Astrocyte of the cerebellum (primary cell): ENCODE measurements at places on chromosomes 5 and 9.

- DNase-seq = no peak
Measured at GRCh38 chr9:81591791-81592190, 97.6 kb downstream of the TLE1 start.

GRCh38 chr5:55220433-55221185, 6.5 kb downstream of the MCIDAS start:
- no peak for DNase-seq

DNA sequence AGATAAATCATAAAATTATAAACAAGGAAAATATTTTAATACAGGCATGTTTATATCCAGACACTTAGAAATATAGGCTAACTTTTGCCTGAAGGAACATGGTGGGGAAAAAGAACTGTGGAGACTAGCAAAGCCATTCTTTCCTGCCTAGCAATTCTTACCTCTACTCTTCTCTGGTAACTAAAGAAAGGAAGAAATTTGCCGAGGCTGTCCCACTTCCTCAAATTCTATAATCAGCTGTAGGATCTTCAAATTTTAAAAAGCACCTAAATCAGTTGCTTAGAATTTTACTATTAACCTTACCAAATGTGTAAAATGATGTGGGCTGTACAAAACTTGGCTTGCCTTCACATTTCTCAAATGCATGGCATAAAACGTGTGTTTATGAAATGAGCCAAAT, 249.1 kb upstream of the SMARCA2 start:
- no peak for DNase-seq

DNA sequence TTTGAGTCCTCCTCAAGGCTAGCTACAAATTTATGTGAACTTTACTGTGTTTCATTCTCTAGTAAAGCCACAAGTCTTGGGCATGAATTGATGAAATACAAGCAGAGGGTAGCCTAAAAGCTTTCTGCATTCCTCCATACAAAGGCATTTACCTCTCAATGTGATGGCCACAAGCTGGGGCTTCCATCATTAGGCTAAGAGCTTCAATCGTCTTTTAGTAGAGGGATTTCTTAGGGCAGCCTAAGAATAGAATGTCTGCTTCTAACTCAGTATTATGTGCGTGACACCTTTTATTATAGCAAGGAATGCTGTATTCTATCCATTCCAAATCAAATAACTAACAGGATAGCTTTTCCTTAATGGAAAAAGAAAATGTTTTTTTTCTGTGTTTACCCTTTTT, 3.7 kb downstream of the PLAC8L1 start:
- no peak for DNase-seq

DNA sequence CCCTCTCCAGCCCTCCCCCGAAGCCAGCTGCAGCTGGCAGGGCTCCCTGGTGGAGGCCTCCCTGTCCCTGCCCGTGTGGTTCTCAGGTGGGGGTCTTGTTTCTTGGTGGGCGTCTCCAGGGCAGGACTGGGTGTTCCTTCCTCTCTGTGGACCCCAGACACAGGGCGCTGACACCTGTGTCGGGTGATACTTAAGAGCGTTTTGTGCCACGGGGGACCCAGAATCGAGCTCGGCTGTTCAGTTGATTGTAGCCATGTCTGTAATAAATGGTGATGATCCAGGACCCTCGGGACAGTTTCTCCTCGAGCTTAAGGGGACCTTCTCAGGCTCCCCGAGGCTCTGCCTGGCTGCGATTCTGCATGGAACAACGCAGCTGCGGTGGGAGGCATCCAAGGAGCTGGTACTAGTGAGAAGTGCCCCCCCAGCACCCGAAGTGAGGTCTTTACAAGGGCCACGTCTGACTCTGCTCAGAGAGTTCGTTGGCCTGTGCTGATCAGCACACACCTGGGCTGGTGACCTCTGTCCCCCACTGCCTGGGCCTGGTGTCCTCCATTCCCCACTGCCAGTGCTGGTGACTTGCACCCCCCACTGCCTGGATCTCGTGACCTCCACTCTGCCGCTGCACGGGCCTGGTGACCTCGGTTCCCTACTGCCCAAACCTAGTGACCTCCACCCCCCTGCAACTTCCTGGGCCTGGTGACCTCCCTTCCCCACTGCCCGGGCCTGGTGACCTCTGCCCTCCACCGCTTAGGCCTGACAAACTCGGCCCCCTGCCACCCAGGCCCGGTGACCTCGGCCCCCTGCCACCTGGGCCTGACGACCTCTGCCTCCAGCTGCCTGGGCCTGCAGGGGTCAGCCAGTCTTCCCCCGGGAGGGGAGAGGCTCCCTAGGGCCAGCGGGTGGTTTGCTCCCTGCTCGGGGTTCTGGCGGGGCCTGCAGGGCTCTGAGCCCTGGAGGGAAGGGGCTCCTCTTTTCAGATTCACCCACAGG, 36.0 kb downstream of the NDUFS6 start:
- DNase-seq = no peak

DNA sequence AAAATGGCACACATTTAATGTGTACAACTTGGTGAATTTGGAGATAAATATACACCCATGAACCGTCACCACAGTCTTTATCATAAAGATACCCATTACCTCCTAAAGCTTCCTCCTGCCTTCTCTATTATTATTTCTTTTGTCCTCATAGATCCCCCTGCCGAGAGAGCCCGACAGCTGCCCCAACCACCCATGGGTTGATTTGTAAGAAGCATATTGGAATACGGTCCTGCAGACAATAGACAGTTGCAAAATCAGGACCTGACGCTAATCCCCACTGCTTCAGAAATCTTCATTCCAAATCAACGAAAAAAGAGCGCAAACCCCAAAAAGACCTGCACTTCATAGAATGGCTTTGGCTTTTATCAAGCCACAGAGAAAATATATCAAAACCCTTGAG, 697.5 kb downstream of the SEMA5A start:
- DNase-seq = no peak

DNA sequence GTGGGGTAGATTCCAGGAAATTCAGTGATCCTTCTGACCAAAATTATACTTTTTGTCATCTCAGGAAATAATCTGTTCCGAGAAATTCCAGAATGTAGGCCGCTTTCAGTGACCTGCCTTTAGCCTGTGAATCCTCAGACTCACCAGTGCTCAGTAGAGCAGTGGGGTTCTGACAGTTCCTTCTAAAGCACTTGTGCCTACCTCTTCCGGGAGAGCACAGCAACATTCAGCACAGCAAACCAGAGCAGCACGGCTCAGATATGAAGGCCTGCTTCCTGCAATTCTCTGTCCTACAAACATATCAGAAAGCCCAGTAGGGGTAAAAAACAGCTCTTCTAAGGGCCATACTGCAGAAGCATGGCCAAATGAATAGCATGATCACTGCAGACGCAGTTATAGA, 15.0 kb downstream of the FANCC start:
- DNase-seq = no peak

DNA sequence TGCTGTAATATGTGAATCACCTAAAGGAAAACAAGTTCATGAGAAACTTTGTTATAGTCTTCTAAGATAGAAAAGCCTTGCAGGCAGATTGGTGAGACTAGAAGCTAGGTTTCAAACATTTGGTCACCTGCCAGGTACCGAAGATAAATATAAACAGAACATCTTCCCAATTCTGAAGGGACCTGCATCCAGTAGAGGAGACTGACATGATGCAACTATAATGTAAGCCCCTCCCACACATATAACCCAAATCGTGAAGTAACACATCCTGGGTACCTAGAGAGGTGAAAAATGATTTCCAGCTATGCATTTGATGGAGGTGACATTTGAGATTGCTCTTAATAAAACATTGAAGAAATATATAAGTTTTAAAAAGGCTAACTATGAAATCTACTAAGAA, 29.9 kb downstream of the SHLD3 start:
- DNase-seq = no peak

DNA sequence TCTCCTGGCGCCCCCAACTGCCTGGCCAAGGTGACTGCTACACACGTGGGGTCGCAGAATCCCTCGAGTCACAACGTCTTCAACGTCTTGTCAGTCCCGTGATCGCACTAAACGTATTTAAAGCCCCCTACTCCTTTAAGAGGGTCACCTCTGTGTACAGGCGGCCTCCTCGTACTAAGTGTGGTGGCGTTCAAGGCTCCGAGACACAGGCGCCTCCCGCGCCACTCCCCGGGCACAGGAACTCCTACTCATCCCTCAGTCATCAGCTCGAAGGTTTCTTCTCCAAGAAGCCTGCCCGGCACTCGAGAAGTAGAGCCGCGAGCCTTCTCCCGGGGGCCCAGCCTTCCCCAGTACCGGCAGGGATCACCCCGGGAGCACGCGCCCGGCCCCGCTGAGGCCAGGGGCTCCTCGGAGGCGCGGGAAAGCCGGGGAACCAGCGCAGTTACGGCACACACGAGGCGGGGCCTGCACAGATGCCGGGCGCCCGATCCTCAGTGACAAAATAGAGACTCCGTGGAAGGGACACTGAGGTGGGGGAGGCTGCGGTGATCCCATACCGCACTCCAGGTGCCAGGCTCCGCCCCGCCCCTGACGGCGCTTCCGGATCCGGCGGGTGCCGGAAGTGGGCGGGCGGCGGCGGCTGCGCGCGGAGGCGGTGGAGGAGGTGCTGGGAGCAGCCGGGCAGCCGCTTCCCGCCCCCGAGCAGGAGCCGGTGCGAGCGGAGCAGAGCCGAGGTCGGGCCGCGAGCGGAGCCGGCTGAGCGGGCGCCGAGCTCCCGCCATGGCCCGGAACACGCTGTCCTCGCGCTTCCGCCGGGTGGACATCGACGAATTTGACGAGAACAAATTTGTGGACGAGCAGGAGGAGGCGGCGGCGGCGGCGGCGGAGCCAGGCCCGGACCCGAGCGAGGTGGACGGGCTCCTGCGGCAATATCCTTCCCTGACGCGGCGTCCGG, 6.9 kb downstream of the ARPC5L start:
- DNase-seq = peak; percentile 41

- no peak for DNase-seq
Measured at GRCh38 chr5:122447879-122448278, 135.8 kb downstream of the SNCAIP start.

DNA sequence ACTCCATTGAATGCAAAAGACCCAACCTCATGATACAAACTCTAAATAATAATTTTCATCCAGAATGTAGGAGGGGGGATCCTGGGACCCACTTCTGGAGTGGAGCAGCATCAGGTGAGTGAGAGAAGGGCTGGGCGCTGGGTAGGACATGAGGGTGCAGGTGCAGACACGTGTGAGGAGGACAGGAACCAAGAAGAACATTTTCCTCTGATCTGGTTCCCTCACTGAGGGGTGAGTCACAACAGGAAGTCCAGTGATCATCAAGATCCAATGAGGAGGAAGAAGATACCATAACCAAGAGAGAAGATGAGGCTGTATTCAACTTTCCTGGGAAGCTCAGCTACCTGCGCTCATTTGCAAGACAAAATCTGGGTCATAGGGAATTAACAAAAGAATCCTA, 57.4 kb downstream of the SFXN1 start:
- DNase-seq = no peak

DNA sequence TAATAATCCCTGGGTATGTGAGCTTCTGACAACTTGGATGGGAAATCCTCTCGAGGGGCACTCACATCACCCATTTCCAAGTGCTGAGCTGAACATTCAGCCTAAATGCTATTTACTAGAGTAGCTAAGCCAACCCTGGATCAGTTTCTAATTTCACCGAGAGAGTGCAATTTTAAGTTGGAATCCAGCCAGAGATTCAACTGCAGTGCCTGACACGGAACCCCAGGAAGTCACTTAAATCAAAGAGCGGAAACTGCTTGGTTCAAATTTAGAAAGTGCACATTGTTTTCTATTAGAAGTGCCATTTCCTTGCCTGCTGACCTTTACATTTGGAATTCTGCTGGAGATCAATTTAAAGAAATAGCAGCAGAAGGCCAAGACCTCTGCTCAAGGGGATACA, 8.8 kb downstream of the SPRY4 start:
- no peak for DNase-seq

GRCh38 chr5:138696501-138696900, 56.7 kb upstream of the CTNNA1 start:
- peak; percentile 31 for DNase-seq

DNA sequence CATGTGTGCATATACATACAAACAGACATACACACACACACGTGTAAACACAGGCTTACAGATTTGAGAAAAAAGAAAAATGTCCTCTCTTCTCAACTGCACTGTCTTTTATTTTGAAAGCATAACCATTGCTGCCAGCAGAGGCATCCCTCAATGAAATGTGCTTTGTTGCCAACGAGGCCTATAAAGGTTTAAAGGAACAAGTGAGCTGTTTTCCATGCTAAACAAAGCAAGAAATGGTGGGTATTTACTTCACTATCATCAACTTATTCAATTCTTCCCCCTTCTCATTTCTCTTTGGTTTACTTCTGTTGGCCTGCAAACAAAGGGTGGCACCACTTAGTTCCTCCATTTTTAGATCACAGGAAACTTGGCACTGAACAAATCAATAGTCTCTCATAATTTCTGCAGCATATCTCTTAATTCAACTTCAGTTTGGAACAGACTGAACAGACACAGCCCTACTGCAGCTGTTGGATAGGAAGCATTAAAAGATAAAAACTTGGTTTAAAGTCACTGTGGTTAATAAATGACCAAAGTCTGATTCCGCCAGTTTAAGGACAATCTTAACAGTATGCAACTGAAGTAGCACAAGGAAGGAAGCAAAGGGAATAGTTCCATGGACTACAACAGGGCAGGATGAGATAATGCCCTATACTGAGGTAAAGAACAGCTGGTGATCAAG, 21.7 kb downstream of the TTC33 start:
- no peak for DNase-seq

DNA sequence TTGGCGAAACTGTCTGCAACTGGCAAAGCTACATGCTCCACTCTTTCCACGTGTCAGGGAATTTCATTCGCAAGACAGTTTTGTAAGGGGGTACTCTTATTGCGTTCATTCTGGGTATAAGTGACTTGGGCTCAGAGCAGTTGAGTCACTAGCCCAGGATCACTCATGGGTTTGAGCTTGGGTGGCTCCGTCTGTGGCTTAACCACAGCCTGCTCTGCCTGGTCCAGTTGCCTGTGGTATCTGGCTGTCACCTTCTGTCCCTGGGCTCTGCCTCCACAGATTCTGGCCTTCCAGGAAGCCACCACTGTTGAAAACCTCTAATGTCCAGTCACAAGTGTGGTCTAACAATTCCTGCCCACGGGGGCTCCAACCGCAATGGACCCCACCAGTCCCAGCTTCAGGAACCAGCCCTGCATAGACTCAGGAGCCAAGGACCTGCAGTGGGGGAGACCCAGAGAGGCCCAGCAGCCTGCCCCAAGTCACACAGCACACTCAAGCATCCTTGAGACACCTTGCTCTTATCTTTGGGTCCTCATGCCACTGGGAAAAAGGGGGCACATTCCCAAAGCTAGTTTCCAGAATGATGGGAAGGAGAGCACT, 10.4 kb downstream of the KIF12 start:
- DNase-seq = no peak

- no peak for DNase-seq
Measured at GRCh38 chr9:83649080-83649479, 26.1 kb downstream of the IDNK start.

DNA sequence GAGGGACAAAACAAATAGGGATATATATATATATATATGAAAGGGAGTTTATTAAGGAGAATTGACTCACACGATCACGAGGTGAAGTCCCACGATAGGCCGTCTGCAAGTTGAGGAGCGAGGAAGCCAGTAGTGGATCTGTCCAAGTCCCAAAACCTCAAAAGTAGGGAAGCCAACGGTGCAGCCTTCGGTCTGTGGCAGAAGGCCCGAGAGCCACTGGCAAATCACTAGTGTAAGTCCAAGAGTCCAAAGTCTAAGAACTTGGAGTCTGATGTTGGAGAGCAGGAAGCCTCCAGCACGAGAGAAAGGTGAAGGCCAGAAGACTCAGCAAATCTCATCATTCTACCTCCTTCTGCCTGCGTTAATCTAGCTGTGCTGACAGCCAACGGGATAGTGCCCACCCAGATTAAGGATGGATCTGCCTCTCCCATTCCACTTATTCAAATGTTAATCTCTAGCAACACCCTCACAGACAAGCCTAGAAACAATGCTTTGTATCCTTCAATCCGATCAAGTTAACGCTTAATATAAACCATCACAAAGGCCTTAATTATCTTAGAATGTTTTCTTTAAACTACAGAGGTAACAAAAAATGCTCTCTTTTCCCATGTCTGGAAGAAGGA, 23.8 kb upstream of the DAB2 start:
- no peak for DNase-seq
